Stimulated activated CD4-positive, alpha-beta T cell treated with anti-CD3 and anti-CD28 coated beads, Interleukin-15, amount 100 ng/mL, for 24 hours (primary cell): ENCODE measurements at places on chromosomes 5 and 9.

DNA sequence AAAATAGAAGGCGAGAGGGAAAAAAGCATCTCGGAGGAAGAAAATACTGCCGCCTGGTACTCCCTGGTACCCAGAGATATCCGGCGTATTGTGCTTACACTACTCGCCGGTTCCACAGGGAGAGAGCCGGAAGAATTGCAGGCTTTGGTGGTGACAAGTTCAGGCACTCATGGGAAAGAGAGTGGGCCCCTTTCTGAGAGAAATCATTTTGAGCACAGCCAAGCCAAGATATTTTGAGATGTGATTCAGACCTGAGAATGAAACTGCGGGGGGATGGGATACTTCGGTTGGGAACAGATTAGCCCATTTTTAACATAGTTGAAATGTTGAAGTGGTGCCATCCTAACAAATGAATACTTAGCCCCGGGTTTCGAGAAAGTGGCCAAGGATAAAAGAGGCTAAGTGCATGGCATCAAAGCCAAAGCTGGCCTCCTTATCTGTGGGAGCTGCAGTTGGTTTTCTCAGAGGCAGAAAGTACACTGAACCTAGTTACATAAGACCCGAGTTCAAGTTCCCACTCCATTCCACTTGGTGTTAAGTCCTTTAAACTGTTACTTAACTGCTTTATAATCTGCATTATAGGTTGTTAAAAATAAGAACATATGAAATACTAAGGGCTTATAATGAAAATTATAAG is 62.7 kb downstream of the SLC1A3 start:
- DNase-seq: no peak

GRCh38 chr5:134267366-134268018 is 41.6 kb upstream of the PPP2CA start:
- no peak for DNase-seq

DNA sequence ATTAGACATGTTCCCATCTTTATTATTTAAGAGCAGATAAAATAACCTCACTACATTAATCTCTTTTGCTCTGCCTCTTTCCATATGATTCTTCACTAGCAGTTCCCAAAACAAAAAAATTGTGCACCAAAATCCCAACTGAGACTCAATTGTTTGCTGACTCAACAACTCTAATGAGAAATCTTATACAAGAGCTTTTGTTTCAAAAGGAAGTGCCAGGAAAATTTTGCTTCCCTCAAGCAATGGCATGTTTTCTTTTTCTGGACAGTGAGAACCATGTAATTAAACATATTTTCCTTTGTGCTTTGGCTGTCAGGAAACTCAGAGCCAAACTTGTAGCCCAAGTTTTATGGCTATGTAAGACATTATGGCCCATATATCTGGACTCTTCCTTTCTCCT is 62.0 kb downstream of the TMC1 start:
- no peak for DNase-seq

DNA sequence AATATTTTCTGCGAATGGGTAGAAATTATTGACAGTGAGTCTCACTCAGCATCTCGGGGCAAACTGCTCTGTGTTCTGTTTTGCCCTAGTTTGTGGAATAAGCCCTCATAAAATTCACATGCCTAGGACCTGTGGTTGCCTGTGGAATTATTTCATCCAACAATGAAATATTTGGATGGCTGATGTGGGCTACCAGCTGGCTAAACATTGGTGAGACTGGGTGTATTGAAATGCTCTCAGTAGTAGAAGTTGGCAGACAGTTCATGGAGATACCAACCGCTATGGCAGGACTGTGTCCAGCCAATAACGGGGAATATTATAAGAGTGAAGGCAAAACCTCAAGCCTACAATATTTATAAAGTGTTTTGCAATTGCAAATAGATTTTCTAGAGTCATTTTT is 344.1 kb upstream of the RPS23 start:
- DNase-seq: no peak

DNA sequence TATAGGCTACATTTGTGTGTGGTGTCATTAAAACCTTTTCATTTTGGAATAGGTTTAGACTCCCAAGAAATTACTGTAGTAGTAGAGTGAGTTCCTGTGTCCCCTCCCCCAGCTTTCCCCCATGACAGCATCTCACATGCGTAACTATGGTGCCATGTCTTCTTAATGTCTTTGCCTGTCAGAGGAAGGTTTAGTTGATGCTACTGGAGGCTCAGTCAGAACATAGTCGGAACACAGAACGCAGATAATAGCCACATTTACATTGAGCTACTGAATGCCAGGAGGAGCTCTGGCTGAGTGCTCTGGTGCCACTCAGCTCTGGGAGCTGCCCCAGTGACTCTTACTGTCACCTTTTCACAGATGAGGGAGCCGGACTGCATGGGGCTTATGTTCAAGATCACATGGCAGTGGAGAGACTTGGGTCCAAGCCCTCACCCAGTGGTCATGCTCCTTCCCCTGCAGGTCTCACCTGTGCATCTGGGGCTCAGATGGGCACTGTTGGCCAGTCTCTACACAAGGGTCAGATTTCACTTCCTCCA is 223.6 kb downstream of the AOPEP start:
- no peak for DNase-seq

- DNase-seq: no peak
Observed at GRCh38 chr9:104572612-104573011, 3.6 kb downstream of the OR13C8 start.

GRCh38 chr9:98886691-98887229 is 56.9 kb upstream of the COL15A1 start:
- DNase-seq: no peak

GRCh38 chr5:55073211-55073610 is 29.2 kb upstream of the GZMA start:
- no peak for DNase-seq

- DNase-seq: no peak
Observed at GRCh38 chr5:158384535-158385481, 525.9 kb upstream of the CLINT1 start.

GRCh38 chr9:87674565-87675299 is 51.2 kb upstream of the CTSL start:
- DNase-seq: no peak

DNA sequence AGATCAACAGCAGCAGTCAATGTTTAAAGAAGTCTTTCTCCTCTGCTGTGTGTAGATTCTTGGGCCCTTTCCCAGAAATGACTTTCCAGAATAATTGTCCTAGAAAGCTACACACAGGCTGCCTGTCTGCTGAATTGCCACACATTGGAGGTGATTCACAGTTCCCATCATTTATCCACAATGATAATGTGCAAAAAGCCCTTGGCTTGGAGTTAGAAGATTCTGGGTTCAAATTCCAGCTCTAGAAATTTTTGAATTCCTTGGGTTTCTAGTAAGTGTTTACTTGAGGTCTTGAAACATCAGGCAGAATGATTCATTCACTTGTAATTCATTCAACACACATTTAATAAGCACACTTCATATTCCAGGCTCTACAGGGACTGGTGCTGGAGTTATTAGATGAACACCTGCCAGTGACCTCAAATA is 28.6 kb upstream of the EPB41L4B start:
- DNase-seq: no peak

DNA sequence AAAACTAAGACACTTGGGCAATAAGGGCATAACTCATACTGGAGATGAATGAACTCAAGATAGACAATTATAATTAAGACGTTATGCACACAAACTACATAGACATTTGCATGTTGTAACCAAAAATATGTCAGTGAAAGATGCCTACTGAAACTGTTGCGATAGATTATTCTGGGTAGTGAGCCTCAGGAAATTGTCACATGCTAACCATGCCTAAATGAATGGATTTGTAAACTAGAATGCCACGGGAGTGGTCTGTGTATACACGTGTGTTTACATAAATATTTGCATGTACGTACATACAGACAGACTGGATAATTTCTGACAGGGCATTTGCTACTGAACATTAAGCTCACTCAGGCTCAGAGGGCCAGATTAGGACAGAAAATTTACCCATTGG is 1.2 kb downstream of the NIPSNAP3B start:
- no peak for DNase-seq

DNA sequence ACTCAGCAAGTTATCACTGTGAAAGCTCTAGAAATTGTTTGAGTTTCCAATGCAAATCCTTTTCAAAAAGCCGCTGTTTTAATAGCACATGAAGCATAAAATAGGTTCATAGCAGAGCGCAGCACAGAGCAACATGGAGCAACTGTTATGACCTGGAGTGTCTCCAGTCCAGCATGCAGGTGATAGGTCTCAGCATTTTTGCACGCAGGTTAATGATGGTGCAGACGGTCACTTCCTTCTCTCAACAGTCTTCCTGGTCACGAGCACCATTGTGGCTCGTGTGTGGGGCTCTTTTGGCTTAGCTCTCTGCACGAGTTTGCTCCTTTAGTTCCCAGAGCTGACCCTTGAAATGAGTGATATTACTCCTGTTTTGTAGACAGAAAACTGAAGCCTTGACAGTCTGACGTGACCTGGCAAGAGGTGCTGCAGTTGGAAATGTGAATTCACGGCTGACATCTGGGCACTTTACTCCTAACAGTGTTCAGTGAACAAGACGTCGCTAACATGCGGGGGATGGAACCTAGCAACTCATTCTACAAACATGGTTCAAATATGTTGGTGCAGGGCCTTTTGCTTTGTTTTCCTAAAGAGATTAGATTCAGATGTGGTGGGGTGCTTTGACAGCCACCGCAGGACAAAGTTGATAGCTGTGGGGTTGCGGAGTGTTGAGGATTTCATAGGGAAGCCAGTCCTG is 10.0 kb downstream of the TENT4A start:
- no peak for DNase-seq

GRCh38 chr5:116696366-116696765 is 121.7 kb upstream of the SEMA6A start:
- no peak for DNase-seq

DNA sequence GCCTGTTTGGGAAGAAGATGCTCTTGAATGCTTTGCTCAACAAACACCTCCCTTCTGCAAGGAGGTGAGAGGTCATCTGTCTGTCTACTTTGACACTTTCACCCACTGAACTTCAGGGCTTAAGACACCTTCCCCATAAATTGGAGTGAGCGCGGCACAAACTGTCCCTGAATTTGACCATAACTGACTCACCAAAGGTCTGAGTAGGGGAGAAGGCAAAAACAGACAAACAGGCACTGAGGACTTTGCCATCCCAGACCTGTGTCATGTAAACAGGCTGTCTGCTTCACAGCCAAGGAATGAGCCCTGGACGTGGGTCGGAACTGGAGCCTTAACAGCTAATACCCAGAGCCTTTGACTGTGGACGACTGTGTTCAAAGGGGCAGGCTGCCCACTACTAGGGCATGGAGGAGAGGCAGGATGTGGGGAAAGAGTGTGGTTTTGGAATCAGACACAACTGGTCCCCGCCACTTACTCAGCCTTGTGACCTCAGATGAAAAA is 320.9 kb upstream of the KLF4 start:
- DNase-seq: no peak

DNA sequence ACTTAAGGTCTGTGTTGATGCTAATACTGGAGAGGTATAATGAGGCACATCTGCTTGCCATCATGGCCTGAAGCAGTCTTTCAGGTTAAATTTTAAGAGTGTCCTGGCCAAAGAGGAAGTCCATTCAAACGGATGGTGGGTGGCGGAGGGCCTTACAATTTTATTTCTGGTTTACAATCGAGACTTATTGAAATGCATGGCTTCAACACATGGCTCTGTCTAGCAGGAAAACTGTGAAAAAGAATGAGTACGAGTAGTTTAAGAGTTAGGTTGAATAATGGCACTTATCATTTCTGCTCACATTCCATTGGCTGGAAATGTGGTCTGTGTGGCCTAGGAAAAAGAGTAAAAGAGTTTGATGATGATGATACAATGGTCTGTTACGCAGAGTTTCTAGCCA is 42.1 kb downstream of the LRRC70 start:
- no peak for DNase-seq

DNA sequence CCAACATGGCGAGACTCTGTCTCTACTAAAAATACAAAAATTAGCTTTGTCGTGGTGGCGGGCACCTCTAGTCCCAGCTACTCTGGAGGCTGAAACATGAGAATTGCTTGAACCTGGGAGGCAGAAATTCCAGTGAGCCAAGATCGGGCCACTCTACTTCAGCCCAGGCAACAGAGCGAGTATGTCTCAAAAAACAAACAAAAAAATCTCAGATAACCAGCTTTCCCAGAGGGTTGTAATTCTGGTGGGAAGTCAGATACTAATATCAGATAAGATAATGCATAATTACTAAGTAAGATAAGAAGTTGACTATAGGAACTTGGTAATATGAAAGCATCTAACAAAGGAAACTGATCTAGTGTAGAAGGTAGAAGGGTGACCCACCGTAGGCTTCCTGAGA is 60.6 kb downstream of the PCDH1 start:
- no peak for DNase-seq

- DNase-seq: no peak
Observed at GRCh38 chr5:172687940-172688339, 46.9 kb downstream of the NEURL1B start.

- DNase-seq: no peak
Observed at GRCh38 chr9:34571481-34571810, 18.1 kb downstream of the CNTFR start.

DNA sequence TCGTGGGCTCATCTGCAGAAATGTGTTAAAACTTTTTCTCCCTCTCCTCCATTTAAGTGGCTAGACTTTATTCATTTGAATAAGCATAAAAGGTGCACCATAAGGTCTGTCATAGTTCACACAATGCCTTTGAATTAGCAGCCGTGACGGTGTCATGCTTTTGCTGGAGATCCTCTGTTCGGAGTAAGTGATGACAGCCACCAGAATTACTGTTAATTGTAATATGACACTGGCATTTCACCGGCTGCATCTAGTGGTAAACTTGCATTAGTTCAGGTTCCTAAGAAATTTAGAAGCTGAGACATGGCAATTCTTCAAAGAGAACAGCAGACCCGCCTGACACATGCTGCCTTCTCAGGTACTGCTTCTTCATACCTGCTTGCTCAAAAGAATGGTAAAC is 241.7 kb downstream of the EBF1 start:
- no peak for DNase-seq

DNA sequence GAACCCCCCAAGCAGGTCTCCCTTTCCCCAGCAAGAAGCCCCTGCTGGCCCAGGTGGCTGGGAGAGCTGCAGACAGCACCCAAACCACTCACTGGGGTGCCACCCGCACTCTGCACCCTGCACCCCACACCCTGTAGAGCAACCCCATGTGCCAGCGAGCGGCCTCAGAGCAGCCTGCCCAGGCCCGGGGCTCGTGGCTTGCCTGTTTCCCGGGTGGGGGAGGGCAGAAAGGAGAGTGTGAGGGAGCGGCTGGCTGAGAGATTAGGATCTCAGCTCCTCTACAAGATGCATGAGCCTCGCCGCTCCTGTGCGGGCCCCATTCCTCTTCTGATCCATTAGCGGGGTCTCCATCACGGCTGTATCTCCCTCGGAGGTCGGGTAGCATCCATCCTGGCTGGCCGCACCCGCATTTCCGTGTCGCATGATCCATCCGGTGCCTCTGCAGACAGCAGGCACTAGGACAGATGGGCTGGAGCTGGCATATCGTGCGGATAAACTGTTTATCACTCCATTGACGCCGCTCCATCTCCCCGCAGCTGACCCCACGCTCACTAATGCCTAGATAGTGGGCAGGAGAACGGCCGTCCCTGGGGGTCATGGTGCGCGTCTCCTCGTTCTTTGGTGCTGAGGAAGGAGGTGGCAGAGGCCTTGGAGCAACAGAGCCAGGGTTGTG is 54.4 kb downstream of the MRPL36 start:
- no peak for DNase-seq

- no peak for DNase-seq
Observed at GRCh38 chr9:75454891-75455290, 366.6 kb downstream of the OSTF1 start.
